ENCODE measurements at places on chromosomes 3 and 15.

GRCh38 chr3:85678713-85679112, 719.9 kb downstream of the CADM2 start:
- DNase-seq: no peak

- no peak for DNase-seq
Observed at GRCh38 chr15:20341901-20342600, 199.5 kb downstream of the GOLGA6L6 start.

DNA sequence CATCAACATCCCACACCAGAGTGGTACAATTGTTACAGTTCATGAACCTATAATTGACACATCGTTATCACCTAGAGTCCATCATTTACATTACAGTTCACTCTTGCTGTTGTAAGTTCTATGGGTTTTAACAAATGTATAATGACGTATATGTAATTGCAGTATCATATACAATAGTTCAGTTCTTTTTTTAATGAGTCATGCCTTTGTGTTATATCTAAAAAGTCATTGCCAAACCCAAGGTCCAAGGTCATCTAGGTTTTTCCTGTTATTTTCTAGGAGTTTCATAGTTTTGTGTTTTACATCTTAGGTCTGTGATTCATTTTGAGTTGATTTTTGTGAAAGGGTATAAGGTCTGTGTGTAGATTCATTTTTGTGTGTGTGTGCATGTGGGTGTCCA, 160.9 kb upstream of the GALNT15 start:
- no peak for DNase-seq

DNA sequence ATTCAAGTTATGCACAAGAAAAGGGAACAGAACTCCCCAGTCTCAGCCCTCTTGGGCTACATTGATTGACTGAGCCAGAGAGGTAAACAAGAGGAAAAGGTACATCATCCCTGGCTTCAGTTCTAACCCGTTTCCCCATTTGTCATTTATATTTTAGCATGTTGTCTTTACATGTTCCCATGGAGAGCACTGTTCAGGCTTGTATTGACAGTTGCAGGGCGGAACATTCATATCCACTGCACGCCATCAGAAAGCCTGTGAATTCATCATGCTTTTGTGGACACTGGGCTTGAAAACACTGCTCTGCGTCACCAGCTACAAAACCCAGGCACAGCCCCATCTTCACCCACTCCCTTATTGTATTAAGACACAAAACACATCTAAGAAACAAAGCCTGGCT, 240.9 kb upstream of the EIF1B start:
- peak; percentile 70 for DNase-seq

- DNase-seq: no peak
Observed at GRCh38 chr3:14319654-14320182, 82.7 kb upstream of the SLC6A6 start.

DNA sequence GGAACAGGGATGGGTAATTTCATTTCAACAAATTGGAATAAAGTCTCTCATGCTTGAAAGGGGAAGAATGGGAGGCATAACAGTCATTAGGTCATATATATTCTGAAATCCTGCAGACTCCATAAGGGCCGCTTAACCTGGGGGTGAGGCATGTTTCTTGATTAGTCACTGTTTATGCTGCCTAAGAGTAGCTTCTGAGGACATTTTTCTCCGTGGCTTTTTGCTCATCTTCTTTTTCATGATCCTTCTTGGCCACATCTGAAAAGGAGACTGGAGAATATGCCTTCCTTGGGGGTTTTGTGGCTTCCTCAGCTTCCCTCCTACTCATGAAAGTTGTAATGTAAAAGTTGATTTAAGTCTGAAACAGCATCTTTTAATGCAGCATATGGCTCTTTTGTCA, 20.0 kb upstream of the CFAP20DC start:
- DNase-seq: no peak

DNA sequence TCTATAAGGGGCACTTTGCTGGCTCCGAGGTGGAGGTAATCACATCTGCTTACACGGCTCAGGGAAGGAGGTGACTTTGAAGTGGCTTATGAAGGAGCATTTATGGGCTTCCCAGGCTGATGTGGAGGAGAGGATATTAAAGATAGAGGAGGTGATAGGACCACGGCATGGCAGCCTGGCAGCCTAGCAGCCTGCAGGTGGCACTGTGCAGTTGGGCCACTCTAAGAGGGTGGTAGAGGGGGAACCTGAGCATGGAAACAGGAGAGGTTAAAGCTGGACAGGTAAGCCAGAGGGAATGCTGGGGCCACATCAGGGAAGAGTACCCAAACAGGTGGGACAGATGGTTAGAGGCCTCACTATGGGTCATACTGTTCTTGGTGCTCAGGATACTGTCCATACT, 375.0 kb downstream of the WDR72 start:
- DNase-seq: no peak
